Activated T-cell treated with anti-CD3 and anti-CD28 coated beads, Interleukin-2, amount 50 U/mL, for 1 hour (primary cell): ENCODE measurements at places on chromosomes 2 and 18.

DNA sequence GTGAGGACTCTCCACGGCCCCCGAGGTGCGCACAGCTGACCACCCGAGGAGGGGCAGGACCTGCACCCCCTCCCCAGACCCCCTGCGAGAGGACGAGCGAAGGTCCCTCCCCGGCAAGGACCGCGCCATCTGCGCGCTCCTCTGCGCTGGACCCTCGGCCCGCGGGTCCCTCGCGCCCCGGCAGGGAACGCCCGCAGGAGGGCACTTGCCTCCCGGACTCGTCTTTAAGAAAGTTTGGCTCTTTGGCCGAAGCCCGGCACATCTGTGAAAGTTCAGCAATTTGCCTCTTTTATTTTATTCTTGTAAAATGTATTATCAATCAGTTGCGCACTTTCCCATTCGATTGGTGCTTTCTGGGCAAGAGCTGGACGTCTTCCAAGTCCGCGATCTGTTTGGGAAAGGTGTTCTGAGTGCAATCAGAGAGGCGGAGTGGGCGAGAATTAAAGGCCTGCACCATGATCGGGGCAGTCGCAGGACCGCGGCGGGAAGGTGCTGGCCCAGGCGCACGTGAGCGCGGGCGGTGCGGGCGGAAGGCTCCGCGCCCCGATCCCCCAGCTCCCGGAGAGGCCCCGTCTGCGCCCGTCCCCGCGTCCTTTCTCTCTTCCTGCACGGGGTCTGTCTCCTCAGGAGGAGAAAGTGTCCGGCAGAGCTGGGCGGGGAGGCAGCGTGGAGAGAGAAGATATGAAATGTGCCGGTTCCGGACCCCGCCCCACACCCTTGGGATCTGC, 1.6 kb upstream of the ALKAL2 start:
- peak; percentile 29 for DNase-seq

DNA sequence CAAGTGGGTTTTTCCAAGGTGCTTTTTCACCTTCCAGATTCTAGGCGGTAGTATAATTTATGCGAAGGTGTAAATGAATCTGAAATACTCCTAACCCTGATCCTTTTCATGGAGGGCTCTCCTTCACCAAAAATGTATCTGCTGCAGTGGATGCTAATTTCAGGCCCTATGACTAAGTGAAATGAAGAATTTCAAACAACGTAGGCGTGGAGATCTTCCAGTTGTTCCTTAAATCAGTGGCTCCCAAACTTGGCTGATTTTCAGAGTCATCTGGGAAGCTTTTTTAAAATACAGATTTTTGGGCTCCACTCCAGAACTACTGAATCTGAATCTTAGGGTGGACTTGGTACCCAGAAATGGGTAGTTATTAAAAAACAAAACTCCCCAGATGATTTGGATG, 5.5 kb downstream of the GCKR start:
- no peak for DNase-seq

GRCh38 chr2:227147023-227147422, 17.0 kb downstream of the COL4A4 start:
- no peak for DNase-seq

- no peak for DNase-seq
Observed at GRCh38 chr2:204156456-204156855, 219.9 kb downstream of the ICOS start.

DNA sequence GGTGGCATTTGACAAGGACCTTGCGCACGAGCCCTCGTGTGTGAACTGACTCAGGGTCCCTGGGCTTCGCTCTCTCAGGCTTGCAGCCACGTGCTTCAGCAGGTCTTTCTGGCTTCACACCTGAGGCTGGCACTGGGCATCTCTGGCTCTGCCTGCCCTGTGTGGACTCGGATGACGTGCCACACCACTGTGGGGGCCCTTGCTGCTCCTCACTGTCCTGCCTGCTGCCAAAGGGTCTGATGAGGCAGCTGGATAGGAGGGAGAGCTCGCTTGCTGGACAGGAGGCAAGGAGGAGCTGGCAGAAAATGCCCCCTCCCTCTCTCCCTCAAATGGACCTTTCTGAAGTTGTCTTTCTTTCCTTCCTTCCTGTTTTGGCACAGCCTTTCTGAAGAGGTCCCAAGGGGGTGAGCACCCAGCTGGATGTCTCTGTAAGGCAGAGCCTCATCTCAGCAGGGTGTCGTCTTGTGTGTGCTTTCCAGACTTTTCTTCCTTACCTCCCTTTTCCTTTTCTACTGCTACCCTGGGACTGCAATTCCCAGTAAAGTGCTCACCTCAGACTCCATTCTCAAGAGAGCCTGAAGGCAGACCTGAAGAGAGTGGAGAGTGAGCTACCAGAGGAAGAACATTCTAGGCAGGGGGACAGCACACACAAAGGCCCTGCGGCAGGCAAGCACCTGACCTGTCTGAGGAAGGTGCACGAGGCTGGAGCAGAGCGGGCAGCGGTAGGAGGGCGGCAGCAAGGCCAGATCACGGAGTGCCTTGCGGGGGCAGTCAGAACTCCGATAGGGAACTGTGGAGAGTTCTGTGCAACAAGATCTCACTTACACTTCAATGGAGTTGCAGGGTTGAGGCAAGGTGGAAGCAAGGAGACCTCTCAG, 5.3 kb downstream of the PER2 start:
- DNase-seq = no peak

DNA sequence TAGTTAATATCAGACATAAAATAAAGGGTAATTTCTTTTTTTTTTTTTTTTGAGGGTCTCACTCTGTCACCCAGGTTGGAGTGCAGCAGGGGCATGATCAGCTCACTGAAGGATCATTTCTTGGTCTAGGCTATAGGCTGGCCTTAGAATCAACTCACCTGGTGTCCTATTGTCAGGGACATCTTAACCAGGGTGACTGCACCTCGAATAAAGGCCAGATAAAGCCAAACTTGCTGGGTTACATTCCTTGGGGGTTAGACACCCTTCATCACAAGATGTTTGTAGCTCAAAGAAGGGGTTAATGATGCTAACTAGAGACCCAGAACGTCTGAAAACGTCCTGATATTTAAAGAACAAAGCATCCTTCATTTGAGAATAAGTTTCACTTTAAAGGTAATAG, 17.9 kb downstream of the SPATA3 start:
- DNase-seq = no peak

DNA sequence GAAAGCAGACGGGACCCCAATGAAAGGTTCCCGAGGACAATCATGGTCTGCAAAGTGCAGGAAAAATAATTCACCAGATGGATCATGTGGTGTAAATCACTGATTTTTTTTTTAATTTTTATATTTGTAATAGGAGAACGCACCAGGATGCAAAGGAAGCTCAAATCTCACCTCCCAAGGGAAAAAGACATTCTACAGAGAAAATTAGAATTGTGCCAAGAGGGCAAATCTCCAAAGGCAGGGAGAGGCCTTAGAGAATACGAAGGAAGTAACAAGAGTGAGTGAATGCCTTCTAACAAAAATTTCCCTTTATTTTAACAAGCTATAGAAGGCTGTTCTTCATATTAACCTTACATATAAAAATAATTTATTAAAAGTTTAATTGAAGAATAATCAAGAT, 90.9 kb downstream of the ANKRD44 start:
- DNase-seq = no peak

DNA sequence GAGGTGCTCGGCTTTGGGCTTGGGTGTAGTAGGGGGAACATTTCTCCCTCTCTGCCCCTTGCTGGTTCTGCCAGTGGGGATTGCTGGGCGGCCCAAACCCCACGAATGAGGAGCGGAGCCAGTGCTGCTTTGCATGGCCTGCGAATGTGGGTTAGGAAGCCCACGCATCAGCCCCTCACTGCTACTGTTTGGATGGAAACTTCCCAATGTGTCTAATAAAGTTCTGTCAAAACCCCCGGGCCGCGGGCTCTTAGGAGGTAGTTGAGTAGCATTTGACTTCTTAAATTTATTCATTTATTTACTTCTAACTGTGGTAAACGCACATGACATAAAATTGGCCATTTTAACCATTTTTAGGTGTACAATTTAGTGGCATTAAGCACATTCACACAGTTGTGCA, 161.3 kb upstream of the FHL2 start:
- no peak for DNase-seq

GRCh38 chr18:60146220-60146960, 226.2 kb downstream of the MC4R start:
- no peak for DNase-seq

DNA sequence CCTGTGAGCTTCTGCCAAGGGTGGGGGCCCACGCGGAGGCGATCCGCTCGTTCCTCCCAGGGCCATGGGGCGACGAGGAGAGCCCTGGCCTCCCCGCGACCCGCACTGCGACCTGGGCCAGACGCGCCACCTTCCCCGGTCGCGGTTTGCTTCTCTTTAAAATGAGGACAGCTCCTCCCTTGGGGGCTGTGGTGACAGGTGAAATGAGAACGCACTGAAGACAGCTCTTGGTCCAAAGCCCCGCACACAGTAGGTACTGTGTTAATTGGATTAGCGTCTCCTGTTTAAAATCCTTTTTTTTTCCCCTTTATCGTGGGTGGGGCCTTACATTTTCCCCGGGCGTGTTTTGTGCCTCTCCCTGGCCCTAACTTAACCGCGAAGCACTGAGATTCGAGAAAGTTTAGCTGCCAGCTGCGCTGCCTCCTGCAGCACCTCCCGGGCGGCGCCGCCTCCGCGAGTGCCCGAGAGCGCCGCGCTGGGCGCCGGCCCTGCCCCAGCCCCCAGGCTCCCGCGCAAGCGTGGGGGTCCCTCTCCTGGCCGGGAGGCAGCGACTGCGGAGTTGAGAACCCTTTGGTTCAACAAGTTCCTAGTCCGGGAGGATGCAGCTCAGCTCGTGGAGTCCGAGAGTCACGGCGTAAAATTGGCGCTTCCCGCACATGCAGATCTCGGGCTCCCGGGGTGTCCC, 1.1 kb downstream of the HPCAL1 start:
- DNase-seq = peak; percentile 63

GRCh38 chr2:219628986-219629901, 1.8 kb downstream of the SLC4A3 start:
- DNase-seq = no peak

DNA sequence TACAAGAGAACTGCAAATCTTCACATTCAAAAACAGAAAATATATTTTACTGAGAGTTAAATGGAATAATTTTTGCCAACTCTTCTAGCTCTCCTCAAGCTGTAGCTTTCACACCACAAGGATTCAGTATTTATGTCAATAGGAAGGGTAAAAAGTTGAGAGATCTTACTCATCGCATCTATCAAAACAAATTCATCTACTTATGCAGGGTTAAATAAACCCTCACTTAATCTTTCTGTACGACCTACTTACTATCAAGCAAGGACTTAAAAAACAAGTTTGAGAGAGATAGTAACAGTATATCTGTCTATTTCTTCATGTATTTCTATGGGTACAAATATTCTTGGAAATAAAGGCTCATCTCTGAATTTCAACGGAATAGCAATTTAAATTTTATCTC, 35.5 kb downstream of the SIGLEC15 start:
- no peak for DNase-seq

DNA sequence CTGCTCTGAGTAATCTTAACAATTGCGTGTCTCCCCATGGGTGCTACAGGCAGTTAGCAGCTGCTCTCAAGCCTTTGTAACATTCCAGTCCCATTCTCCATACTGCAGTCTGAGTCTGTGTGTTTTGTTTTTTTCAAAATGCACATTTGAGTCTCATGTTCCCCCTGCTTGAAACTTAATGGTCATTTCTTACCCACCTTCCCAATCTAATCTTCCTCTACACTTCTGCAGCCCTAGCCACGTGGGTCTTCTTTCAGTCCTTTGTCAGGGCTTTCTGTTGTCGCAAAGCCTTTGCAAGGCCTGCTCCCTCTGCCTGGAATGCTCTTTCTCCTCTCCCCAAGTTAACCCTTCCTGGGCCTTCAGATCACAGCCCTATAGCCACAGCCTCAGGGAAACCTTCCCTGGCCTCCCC, 24.5 kb downstream of the ELAC1 start:
- no peak for DNase-seq

GRCh38 chr2:191533693-191534180, 144.2 kb upstream of the NABP1 start:
- no peak for DNase-seq

DNA sequence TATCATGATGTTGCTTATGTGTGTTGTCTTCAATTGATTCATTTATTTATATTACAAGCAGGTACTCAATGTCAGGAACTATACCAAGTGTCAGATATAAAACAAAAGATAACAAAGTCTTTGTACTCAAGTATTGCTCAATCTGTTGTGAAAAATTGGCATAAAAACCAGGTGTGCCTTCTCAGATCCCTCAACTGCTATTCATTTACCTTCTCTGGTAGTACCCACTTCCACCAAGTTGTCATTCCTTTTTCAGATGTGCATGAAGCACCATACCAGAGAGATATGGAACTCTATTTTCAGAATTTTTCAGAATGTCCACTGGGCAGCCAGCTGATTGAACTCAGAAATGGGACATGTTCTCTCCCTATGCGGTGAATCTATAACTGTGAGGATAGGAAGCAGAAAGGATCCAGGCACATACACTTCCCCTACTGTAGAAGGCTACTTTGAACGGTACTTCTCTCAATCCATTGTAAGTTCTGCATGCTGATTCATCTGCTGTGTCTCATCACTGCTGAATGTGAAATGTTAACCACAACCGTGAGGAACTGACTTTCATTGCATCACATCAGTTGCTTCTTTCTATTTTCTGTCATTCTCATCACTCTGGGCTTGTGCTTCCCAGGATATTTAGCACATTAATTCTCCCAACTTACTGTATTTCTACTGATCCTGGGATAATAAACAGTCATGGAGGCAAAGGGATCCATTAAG, 1621.3 kb downstream of the SUCLG1 start:
- DNase-seq = no peak
